ENCODE measurements at places on chromosomes 2 and 18.

- DNase-seq: no peak
Observed at GRCh38 chr18:3631887-3632286, 181.9 kb downstream of the TGIF1 start.

DNA sequence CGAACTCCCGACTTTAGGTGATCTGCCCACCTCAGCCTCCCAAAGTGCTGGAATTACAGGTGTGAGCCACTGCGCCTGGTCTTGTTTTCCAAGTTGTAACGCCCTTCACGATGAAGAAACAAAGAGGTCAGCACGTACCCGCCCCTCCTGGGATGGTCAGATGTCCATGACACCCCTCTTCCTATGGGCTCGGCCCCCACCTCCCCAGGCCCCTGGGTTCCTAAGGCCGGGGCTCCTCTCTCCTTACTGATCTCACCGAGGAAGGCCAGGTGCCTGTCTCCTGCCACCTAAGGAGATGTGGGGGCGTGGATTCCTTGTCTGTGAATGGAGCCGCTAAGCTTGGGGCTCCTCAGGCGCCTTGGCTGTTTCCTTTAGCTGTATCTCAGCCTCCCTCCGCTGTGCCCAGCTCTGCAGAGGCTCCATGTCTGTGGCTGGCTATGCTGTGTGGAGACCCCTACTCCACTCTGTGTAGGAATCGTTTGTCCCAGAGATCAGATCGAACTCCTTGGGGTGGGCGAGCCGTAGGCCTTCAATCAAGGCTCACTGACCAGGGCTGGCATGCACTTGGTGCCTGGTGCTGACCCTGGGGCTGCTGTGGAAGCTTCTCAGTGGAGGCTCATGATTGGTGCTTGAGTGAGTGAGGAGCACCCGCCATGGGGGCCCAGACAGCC is 8.8 kb downstream of the COLEC11 start:
- no peak for DNase-seq

DNA sequence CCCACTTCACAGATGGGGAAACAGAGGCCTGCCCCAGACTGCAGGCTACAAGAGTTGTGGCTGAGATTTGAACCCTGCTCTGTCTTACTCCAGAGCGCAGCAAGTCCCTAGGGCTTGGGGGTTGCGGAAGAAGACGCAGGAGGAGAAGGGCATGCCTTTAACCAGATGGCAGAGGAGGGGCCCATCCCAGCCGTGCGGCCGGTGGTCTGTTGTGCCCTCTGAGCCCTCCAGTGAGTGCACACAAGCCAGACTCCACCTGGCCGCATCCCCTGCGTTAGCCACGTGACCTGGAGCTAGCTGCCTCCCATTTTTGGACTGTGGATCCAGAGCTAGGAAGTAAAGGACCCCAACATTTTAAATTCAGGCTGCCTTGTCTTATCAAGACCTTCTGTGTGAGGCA is 2.8 kb downstream of the KCNIP3 start:
- DNase-seq: no peak

- DNase-seq: no peak
Observed at GRCh38 chr2:152407204-152407721, 72.3 kb downstream of the FMNL2 start.

DNA sequence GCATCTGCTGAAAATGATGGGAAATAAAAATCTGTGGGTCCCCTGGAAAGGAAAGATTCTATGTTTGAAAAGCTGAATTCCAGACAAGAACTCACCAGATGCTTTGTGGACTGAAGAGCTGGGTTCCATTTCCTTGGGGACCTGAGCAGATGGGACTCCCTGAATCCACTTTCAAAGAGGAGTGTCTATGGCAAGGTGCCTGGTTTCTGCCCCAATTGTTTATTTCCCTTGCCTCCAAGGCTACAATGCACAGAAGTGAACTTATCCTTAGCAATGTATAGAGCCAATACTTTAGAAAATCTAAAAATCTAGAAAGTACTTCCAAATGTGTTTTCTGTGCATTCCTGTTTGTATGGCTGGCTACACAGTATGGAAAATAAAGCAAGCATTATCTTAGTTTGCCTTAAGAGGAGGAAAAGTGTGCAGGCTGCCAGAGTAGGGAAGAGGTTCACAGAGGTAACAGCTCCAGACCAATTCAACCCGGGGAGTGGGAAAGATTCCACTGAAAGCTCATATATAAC is 420.5 kb downstream of the NRXN1 start:
- DNase-seq: no peak

- DNase-seq: peak; percentile 32
Observed at GRCh38 chr2:225274751-225275150, 124.8 kb upstream of the NYAP2 start.

All from DMS79 (cell line).